ENCODE measurements at places on chromosomes 5 and 9.

GRCh38 chr5:126927429-126927828 is 102.9 kb downstream of the MARCHF3 start:
- no peak for DNase-seq
- H3K27me3 ChIP-seq, result no peaks in the 10 kb centered on the region
- no peaks in the 10 kb centered on the region for H3K4me1 ChIP-seq
- no peak overlapping the region for H3K4me3 ChIP-seq

DNA sequence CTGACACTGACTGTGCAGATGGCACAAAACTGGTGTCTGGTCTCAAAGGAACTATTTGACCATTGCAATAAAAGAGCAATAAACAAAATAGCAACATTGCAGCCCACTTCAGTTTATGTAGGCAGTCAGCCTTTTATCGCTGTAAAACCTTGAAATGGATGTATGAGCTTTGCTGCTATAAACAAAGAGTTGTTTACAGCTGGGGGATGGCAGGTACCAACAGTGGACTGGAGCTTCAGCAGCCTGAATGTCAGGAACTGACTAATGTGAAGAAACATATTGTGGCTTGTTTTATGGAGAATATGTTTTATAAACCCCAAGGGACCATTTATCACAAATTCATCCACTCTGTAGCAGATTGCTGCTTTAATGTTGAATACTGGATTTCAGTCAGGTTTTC is 78.0 kb downstream of the PTPRD start:
- H3K4me1 ChIP-seq, result no peaks in the 10 kb centered on the region
- no peaks in the 10 kb centered on the region for H3K36me3 ChIP-seq
- H3K27me3 ChIP-seq, result no peaks in the 10 kb centered on the region
- no peak overlapping the region for H3K27ac ChIP-seq

DNA sequence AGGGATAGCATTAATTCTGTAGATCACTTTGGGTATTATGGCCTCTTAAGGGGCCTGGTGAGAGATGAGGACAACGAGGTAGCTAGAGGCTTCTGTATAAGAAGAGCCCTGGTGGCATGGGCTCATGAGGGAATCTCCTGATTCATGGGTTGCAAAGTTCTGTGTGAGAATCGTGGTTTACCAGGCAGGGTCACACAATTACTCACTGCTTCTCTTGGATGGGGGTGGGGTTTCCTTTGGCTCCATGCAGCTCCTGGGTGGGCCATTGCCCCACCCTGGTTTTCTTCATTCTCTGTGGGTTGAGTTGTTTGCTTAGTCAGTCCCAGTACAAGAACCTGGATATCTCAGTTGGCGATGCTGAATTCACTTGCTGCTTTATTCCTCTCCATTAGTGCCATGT is 30.9 kb upstream of the TNFSF15 start:
- no peak for DNase-seq
- no peaks in the 10 kb centered on the region for H3K4me1 ChIP-seq
- H3K27me3 ChIP-seq, result no peaks in the 10 kb centered on the region
- no peaks in the 10 kb centered on the region for H3K36me3 ChIP-seq
- no peak overlapping the region for H3K4me3 ChIP-seq

DNA sequence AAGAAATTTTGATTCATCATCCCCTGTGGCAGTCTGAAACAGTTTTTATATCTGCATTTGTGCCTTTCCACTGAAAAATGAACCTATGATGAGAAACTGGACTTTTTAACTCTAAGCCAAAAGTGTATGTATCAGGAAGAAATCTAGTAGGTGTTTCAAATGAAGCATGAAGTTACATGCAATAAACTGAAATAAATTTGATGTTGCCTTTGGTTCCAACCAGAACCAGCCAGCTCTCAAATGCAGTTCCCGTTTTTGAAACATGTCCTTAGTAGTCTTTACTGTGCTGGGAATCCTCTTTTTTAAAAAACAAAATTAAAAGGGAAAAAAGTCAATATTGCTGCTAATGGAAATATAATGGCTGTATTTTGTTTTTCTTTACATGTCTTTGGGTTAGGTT is 43.9 kb downstream of the HACD4 start:
- no peaks in the 10 kb centered on the region for H3K4me1 ChIP-seq
- DNase-seq, result no peak
- H3K27me3 ChIP-seq, result no peaks in the 10 kb centered on the region
- peaks cover 6% of the 10 kb centered on the region for H3K36me3 ChIP-seq

- H3K4me1 ChIP-seq, result peaks cover 27% of the 10 kb centered on the region
- no peaks in the 10 kb centered on the region for H3K27me3 ChIP-seq
- no peak overlapping the region for H3K27ac ChIP-seq
- DNase-seq, result no peak
- H3K36me3 ChIP-seq, result no peaks in the 10 kb centered on the region
These were observed 256.3 kb downstream of the NNT start for GRCh38 chr5:43859309-43859708.

GRCh38 chr5:53507013-53507412 is 26.6 kb downstream of the FST start:
- no peaks in the 10 kb centered on the region for H3K4me1 ChIP-seq
- DNase-seq, result no peak
- H3K4me3 ChIP-seq, result no peak overlapping the region
- H3K27me3 ChIP-seq, result peaks cover 3% of the 10 kb centered on the region
- no peak overlapping the region for H3K27ac ChIP-seq

DNA sequence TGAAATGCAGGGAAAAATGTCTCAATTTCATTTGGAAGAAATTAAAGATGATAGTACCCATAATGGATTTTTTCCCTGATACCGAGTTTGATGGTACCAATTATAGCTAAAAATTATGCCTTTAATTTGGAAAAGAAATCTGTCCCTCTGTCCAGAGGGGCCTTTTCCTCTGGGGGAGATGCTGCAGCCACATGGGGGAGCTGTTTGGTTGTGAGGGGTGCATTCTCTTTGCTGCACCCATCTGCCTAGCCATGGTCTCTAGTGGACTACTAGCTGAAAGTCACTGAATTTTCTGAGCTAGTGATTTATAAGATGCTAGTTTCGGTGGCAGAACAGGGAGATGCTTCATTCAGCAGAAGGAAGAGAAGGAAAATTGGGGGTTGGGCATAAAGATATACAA is 9.6 kb downstream of the SEC61B start:
- peaks cover 24% of the 10 kb centered on the region for H3K36me3 ChIP-seq
- H3K27ac ChIP-seq, result no peak overlapping the region
- no peak overlapping the region for H3K4me3 ChIP-seq
- no peaks in the 10 kb centered on the region for H3K4me1 ChIP-seq
- no peaks in the 10 kb centered on the region for H3K27me3 ChIP-seq

- H3K27me3 ChIP-seq, result no peaks in the 10 kb centered on the region
- no peaks in the 10 kb centered on the region for H3K4me1 ChIP-seq
- H3K27ac ChIP-seq, result no peak overlapping the region
- no peaks in the 10 kb centered on the region for H3K36me3 ChIP-seq
These were observed 194.8 kb upstream of the TRPC7 start for GRCh38 chr5:136560126-136560525.

DNA sequence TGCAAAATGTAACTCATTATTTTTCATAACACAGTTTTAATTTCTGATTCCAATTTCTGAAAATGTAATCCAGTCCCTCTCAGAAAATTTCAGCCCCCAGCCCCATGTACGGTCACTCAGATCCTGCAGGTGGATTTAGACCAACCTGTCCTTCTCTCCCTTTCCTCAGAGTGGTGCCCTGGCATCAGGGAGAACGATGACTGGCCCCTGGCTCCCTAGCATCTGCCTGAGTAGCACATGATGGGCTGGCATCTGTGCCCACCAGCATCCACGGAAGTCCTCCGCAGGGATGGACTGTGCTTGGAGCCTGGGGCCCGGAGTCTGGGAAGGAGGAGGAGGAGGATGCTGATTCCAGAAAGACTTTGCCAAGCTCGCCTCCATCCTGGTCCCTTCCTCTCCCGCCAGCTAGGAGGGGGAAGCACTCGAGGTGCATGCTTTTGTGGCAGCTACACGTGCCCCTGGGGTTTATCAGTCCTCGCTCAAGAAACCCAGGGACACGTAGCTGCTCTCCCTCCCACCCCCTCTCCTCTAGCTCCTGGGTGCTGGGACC is 54.4 kb upstream of the RUFY1 start:
- no peak for DNase-seq
- no peaks in the 10 kb centered on the region for H3K4me1 ChIP-seq
- no peaks in the 10 kb centered on the region for H3K36me3 ChIP-seq
- no peak overlapping the region for H3K4me3 ChIP-seq

DNA sequence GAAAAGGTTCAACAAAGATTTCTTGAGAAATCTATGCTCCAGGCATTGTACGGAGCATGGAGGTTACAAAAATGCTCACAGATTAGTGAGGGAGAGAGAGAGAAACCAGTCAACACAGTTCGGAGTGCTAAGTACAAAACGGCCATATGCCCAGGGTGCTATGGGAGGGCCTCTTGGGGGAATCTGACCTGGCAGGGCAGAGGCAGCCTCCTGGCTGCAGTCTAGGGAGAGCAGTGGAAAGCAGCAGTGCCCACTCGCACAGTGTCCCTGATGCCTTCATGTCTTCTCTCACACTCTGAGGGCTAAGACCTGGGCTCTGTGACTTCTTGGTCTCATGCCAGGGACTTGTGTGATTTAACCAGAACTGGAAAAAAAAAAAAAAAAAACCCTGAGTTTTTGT is 29.8 kb upstream of the SMC5 start:
- no peak overlapping the region for H3K4me3 ChIP-seq
- no peaks in the 10 kb centered on the region for H3K36me3 ChIP-seq
- no peaks in the 10 kb centered on the region for H3K27me3 ChIP-seq
- no peaks in the 10 kb centered on the region for H3K4me1 ChIP-seq

GRCh38 chr5:76406673-76407072 is 3.6 kb downstream of the IQGAP2 start:
- no peaks in the 10 kb centered on the region for H3K36me3 ChIP-seq
- H3K4me3 ChIP-seq, result no peak overlapping the region
- H3K27me3 ChIP-seq, result no peaks in the 10 kb centered on the region
- no peak overlapping the region for H3K27ac ChIP-seq
- H3K4me1 ChIP-seq, result peaks cover 3% of the 10 kb centered on the region

DNA sequence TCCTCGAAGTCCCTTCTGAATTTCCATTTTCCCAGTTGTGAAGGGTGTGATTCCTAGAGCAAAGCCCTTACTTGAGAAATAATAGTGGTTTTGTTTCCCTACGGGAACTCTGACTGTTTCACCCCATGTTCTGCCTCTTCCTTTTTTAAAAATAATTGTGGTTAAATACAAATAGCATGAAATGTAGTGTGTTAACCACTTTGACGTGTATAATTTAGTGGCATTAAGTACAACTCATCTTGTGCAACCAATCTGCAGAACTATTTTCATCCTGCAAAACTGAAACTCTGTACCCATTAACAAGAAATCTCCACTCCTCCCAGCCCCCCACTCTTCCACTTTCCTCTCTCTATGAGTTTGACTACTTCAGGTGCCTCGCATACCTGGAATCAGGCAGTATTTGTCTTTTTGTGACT is 35.6 kb upstream of the HAND1 start:
- H3K27me3 ChIP-seq, result peaks cover 8% of the 10 kb centered on the region
- no peak for DNase-seq

DNA sequence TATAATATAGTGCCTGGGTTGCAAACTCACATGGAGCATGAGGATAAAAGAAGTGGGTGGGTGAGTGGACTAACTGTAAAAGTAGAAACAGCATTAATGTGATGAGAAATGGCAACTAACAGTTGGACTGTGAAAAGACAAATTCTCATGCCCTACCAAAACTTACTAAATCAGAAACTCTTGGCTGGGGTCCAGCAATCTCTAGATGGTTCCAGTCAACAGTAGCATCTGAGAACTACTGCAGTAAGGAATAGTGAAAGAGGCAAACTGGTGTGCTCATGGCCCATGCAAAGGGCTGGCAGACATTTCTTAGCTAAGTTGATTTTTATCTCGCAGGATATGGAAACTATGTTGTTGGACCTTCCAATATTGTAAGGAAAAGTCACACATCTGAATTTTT is 150.3 kb downstream of the PIK3R1 start:
- H3K36me3 ChIP-seq, result no peaks in the 10 kb centered on the region
- H3K4me3 ChIP-seq, result no peak overlapping the region
- H3K27me3 ChIP-seq, result no peaks in the 10 kb centered on the region
- no peak overlapping the region for H3K27ac ChIP-seq
- H3K4me1 ChIP-seq, result no peaks in the 10 kb centered on the region

DNA sequence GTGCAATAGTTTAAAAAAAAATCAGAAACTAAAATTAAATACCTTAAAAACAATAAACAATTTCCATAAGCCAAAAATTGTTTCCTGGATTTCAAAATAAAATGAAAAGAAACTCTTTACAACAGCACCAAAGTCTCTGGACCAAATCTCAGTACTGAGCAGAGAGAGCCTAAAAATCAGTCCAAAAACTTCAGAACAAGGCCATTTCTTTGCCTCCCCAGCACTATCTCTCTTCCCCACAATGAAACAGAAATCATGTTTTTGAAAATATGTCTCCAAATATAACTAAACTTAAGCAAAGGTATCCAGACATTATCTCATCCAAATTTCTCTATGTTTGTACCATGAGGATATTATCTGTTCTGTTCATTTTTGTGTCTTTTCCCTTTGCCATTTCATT is 1.0 kb downstream of the FREM1 start:
- H3K4me3 ChIP-seq, result no peak overlapping the region
- no peaks in the 10 kb centered on the region for H3K36me3 ChIP-seq
- no peak overlapping the region for H3K27ac ChIP-seq
